ENCODE measurements at places on chromosomes 6 and 20.

DNA sequence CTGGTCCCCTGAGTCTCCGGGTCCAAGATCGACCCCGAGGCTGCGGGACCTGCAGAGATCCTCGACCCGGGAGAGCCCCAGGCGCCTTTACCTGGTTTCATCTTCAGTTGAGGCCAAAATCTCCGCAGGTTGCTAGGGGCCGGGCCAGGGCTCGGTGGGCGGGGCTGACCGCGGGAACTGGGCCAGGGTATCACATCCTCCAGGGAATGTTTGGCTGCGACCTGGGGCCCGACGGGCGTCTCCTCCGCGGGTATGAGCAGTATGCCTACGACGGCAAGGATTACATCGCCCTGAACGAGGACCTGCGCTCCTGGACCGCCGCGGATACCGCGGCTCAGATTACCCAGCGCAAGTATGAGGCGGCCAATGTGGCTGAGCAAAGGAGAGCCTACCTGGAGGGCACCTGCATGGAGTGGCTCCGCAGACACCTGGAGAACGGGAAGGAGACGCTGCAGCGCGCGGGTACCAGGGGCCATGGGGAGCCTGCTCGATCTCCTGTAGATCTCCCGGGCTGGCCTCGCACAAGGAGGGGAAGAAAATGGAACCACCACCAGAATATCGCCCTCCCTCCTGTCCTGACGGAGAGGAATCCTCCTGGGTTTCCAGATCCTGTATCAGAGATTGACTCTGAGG lies 53.8 kb upstream of the POLR1H start:
- DNase-seq: no peak

GRCh38 chr20:63435552-63435951 lies 36.9 kb downstream of the KCNQ2 start:
- no peak for DNase-seq

DNA sequence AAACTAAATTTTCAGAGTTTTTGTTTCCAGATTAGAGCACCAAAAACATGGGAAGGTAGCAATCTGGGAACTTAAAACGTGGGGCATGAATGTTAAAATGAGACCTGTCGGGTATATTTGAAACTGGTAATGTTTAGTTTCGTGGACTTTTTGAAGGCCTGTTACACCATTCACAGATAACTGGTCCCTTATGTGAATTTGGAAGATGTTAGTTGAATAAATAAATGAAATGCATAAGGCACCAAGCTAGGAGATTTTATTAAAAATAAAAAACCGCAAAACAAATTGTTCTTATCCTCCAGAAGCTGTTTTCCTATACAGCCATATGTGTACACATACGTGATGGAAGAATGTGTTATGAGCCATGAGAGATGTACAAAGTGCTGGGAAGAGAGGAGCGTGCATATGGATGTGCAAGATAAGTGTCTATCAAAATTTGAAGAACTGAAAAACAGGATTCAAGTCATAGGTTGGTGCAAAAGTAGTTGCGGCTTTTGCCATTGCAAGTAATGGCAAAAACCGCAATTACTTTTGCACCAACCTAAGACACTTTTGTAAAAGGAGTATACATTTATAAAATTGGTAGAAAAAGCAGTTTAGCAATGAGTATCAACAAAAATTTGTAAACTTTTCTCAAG lies 700 bp upstream of the MCUR1 start:
- DNase-seq: no peak

GRCh38 chr6:9646342-9647070 lies 768.4 kb downstream of the TFAP2A start:
- no peak for DNase-seq

DNA sequence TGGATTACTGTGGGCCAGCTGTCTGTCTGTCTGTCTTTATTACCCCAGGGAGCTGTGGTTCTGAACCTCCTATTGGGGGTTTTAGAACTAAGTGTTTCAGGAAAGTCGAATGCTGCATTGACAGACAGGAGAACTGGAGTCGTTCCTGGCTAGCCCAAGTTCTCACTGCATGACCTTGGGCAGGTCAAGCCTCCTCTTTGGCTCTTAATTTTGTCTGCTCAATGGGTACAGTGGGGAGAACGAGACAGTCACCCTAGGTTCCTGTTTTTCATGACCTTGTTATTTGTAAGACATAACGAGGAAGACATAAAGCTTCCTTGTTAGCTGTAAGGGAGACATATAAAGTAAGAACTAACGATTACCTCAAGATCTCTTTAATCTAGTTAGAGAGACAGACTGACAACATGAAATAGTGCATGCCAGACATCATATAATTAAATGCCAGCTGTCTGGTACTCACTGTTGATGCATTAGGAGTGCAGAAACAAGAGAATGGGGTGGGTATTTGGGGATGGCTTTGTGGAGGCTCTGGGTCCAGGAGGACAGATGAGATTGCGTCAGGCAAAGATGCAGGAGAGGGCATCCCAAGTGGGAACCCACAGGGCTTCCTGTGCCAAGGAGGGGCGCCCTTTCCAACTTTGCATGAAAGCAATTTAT lies 3.7 kb upstream of the CCDC167 start:
- no peak for DNase-seq

GRCh38 chr20:47411161-47411560 lies 54.7 kb upstream of the ZMYND8 start:
- no peak for DNase-seq

- no peak for DNase-seq
Measured at GRCh38 chr6:84645000-84645399, 119.4 kb downstream of the TBX18 start.

DNA sequence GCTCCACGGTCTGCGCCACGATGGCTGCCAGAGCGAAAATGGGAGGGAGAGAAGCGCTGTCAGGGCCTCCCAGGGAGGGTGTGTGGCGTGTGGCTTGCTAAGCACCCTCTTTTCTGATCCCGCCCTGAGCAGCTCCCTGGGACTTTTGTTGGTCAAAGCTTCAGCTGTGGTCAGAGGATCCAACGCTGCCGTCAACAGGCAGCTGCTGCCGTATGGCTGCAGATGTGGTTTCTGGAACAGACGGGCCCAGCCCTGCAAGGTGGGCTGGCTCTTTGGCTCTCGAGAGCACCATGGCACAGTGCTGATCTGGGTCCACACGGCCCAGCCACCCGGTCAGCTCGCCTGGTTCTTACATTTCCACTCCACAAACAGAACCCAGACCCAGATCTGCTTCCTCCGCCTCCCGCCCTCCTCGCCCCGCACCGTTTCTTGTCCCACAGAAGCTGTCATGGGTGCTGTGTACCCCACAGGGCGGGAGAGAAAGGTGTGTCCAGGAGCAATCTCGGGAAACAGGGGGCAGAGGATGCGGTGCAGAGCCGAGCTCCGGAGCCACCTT lies 86.0 kb upstream of the BHLHE23 start:
- DNase-seq: no peak
